ENCODE measurements at places on chromosomes 12 and 14. TPM values are rescaled to one million over a fixed set of nuclear protein-coding genes. Genes with fewer than 3 reads are reported as not detected.

Gene KCNJ8
- total RNA-seq, result not detected

Gene ARMH4
- total RNA-seq, result not detected

Gene SLC17A8
- total RNA-seq, result not detected

Gene TTC8
- 1.4 TPM for total RNA-seq

Gene SOX5
- not detected for total RNA-seq

Gene KRT72
- 0.15 TPM for total RNA-seq

Gene GLT8D2
- 0.40 TPM for total RNA-seq

Gene RD3L
- not detected for total RNA-seq
